ENCODE measurements at places on chromosomes 12 and 14. TPM values are rescaled to one million over a fixed set of nuclear protein-coding genes. Genes with fewer than 3 reads are reported as not detected.
A peak's percentile ranks its signal among the peaks of the same experiment; 100 is the strongest.

The PLCZ1 gene
- not detected for total RNA-seq

GRCh38 chr14:38838049-38838978 is 264.7 kb downstream of the SEC23A start:
- no peaks in the 10 kb centered on the region for H3K27me3 ChIP-seq
- H3K27ac ChIP-seq, result no peak overlapping the region
- no peaks in the 10 kb centered on the region for H3K4me1 ChIP-seq
- DNase-seq, result no peak

- H3K27ac ChIP-seq, result no peak overlapping the region
- no peaks in the 10 kb centered on the region for H3K4me1 ChIP-seq
- H3K27me3 ChIP-seq, result no peaks in the 10 kb centered on the region
- no peaks in the 10 kb centered on the region for H3K36me3 ChIP-seq
- DNase-seq, result peak; percentile 61
- H3K4me3 ChIP-seq, result no peak overlapping the region
These were observed 36.1 kb upstream of the OR5AU1 start for GRCh38 chr14:21191809-21192446.

- no peaks in the 10 kb centered on the region for H3K36me3 ChIP-seq
- H3K27me3 ChIP-seq, result no peaks in the 10 kb centered on the region
- DNase-seq, result no peak
- no peak overlapping the region for H3K27ac ChIP-seq
These were observed 554.6 kb upstream of the FLRT2 start for GRCh38 chr14:84975241-84975902.

- H3K4me3 ChIP-seq, result no peak overlapping the region
- no peaks in the 10 kb centered on the region for H3K27me3 ChIP-seq
- DNase-seq, result no peak
- no peaks in the 10 kb centered on the region for H3K36me3 ChIP-seq
- no peak overlapping the region for H3K27ac ChIP-seq
- no peaks in the 10 kb centered on the region for H3K4me1 ChIP-seq
These were observed 95.7 kb downstream of the PIWIL1 start for GRCh38 chr12:130433411-130433810.

DNA sequence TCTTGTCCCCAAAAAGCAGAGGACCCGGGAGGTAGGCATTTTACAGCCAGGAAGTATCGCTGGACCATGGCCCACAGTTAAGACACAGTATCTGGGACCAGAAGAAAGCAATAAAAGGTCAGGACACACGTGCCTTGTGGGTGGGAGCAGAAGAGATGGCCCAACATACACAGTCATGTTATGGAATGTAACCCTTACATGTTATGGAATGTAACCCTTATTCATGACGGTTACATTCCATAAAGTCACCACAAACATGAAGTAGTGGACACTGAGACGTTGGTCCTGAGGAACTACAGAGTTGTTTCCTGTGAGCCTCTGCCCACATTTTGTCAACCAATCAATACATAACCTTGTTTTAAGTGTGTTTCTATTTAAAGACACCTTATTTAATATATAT is 285.6 kb upstream of the FKBP4 start:
- H3K27me3 ChIP-seq, result no peaks in the 10 kb centered on the region
- no peak for DNase-seq
- peaks cover 22% of the 10 kb centered on the region for H3K4me1 ChIP-seq
- no peaks in the 10 kb centered on the region for H3K36me3 ChIP-seq
- no peak overlapping the region for H3K27ac ChIP-seq
